ENCODE measurements at places on chromosomes 5 and 9. TPM values are rescaled to one million over a fixed set of nuclear protein-coding genes. Genes with fewer than 3 reads are reported as not detected.

Gene IFNK
- not detected for polyA plus RNA-seq

Gene CXCL14
- not detected for polyA plus RNA-seq

DNA sequence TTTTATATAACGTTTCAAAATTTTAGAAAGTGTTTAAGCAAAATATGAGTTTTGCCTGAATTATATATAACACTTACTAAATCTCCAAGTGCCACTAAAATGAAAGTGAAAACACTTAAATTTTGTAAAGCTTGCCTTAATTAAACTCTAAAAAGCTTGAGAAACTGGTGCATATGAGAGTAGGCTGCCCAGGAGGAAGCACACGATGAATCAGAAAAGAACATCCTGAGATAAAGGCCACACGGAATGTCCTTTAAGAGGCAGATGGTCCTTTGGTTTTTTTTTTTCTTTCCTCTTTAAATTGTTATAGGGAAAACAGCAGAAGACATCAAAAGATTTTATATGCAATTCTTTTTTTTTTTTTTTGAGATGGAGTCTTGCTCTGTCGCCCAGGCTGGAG is 60.3 kb downstream of the HABP4 start:
- H3K4me1 ChIP-seq: no peaks in the 10 kb centered on the region
- H3K4me3 ChIP-seq: no peak overlapping the region
- no peaks in the 10 kb centered on the region for H3K27me3 ChIP-seq
- H3K27ac ChIP-seq: no peak overlapping the region
- no peaks in the 10 kb centered on the region for H3K36me3 ChIP-seq

Gene UNC5A
- not detected for polyA plus RNA-seq

DNA sequence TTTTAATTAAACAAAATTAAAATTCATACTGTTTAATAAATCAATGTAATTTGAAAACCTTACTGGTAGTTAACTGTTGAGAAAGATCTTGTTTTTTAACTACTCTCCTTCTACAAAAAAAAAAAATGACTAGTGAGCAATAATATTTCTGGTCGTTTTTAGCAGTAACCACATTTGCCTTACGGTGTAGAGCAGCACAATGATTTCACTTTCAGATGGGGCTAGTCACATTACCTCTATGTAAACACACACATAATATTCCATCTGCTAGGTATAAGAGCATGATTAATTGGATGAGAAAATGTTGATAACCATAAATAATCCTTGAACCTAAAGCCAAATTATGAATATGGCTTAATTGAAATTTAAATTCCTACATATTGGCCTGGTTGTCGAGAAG is 198.1 kb downstream of the CHSY3 start:
- H3K36me3 ChIP-seq: no peaks in the 10 kb centered on the region
- no peak overlapping the region for H3K4me3 ChIP-seq
- no peak overlapping the region for H3K27ac ChIP-seq
- no peaks in the 10 kb centered on the region for H3K4me1 ChIP-seq

- no peaks in the 10 kb centered on the region for H3K36me3 ChIP-seq
- no peaks in the 10 kb centered on the region for H3K27me3 ChIP-seq
- DNase-seq: peak; percentile 50
- peak overlapping the region; percentile 96 for H3K4me3 ChIP-seq
- H3K4me1 ChIP-seq: peaks cover 37% of the 10 kb centered on the region
These were observed 560 bp downstream of the DOCK2 start for GRCh38 chr5:169637549-169638121.

- H3K27ac ChIP-seq: no peak overlapping the region
- no peaks in the 10 kb centered on the region for H3K36me3 ChIP-seq
- H3K4me3 ChIP-seq: peak overlapping the region; percentile 28
- peaks cover 53% of the 10 kb centered on the region for H3K4me1 ChIP-seq
- no peak for DNase-seq
These were observed 7.0 kb downstream of the PAX5 start for GRCh38 chr9:37026931-37027581.

Gene FAM200C
- 0.12 TPM for polyA plus RNA-seq

DNA sequence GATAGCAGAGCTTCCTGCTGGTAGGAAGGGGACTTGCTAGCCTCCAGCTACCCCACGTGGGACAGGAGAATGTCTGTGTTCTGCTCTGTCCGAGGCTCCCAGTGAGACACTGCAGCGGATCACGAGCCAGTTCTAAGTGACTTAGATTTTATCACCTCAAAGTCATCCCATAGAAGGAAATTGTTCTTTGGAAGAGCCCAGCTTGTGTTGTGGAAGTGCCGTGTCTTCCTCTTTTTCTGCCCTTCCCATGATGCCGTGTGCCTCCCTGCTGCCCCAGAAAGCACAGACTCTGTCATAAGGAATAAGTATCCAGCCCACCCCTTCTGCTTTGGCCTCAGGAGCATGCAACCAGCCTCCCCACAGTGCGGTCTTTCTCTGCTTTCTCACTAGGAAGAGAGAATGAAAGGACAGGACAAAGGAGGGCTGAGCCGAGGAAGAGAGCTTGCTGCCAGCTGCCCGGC is 35.6 kb downstream of the RUFY1 start:
- no peak overlapping the region for H3K27ac ChIP-seq
- no peak overlapping the region for H3K4me3 ChIP-seq
- no peaks in the 10 kb centered on the region for H3K27me3 ChIP-seq
- H3K36me3 ChIP-seq: peaks cover 4% of the 10 kb centered on the region
- no peaks in the 10 kb centered on the region for H3K4me1 ChIP-seq

- no peaks in the 10 kb centered on the region for H3K36me3 ChIP-seq
- H3K4me1 ChIP-seq: no peaks in the 10 kb centered on the region
- DNase-seq: no peak
- no peak overlapping the region for H3K27ac ChIP-seq
- H3K27me3 ChIP-seq: no peaks in the 10 kb centered on the region
These were observed 634.0 kb downstream of the IRX1 start for GRCh38 chr5:4229414-4230292.

DNA sequence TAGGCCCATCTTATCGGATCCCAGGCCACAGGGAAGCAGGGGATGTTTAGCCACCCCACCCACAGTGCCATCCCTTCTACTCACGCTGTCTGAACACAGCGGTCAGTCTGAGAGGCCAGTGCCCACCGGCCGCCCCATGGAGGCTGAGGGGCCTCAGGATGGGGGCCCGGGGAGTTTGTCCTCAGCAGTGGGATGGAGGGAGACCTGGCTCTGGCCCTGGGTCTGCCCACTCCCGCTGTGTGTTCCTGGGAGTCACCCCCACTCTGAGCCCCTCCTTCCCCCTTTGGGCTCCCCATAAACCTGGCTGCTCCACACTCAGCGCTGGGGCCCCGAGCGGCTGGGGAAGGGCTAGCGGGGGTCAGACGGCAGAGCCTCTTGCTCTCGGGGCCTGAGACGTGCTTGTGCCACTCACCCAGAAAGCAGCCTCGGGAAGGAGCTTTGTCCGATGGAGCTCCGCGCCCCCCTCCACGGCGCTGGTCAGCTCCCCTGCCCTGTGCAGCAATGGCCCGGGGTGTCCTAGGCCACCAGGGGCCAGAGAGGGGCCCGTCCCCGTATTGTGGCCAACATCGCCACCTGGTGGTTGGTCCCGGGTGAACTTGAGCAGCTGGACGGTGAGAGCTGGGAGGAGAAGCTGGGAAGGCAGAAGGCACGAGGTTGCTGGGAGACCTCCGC is 10.9 kb upstream of the LAMC3 start:
- no peak overlapping the region for H3K27ac ChIP-seq
- no peaks in the 10 kb centered on the region for H3K36me3 ChIP-seq
- no peaks in the 10 kb centered on the region for H3K4me1 ChIP-seq
- H3K4me3 ChIP-seq: no peak overlapping the region

GRCh38 chr5:607541-608428 is 4.4 kb upstream of the CEP72 start:
- H3K4me3 ChIP-seq: no peak overlapping the region
- H3K27me3 ChIP-seq: no peaks in the 10 kb centered on the region
- DNase-seq: peak; percentile 42
- no peaks in the 10 kb centered on the region for H3K36me3 ChIP-seq
- H3K27ac ChIP-seq: no peak overlapping the region

DNA sequence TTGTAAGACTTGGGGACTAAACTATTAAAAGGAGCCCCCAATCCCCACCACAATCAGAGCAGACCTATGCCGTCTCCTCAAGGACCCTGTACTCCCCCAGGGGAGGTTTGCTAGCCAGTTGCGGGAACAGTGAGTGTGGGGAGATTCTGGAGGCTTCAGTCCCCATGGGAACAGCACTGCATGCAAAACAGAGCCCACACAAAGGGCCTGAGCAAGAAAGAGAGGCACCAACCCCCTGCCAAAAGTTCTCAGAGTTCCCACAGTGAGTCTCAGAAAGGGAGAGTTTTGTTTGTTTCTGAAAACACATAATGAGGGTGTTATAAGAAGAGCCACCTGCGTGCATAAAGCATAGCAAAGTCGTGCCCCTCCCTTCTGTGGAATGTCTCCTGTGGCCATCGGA is 56.6 kb downstream of the CFAP90 start:
- no peak overlapping the region for H3K27ac ChIP-seq
- H3K27me3 ChIP-seq: no peaks in the 10 kb centered on the region
- no peaks in the 10 kb centered on the region for H3K36me3 ChIP-seq
- no peaks in the 10 kb centered on the region for H3K4me1 ChIP-seq
- DNase-seq: no peak
- no peak overlapping the region for H3K4me3 ChIP-seq

DNA sequence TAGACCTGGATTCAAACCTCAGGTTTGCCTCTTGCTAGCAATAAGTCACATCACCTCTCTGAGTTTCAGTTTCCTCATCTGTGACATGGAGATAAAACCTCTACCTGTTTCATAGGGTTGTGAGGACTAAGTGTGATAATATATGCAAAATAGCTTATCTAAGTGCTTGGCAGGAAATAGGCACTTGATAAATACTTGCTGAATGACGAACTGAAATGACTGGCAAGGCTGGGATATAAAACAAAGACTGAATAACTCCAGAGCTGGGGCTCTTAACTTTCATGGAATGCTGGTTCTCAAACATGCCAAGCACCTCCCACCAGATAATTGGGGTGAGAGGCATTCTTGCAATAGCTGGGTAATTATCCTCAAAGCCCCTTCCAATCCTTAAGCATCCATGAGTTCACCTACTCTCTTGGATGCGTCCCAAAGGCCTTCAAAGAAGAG is 87.6 kb downstream of the ADRB2 start:
- H3K4me1 ChIP-seq: no peaks in the 10 kb centered on the region
- H3K27ac ChIP-seq: no peak overlapping the region
- no peaks in the 10 kb centered on the region for H3K36me3 ChIP-seq
- DNase-seq: no peak

- DNase-seq: no peak
- no peak overlapping the region for H3K27ac ChIP-seq
- no peaks in the 10 kb centered on the region for H3K4me1 ChIP-seq
- no peak overlapping the region for H3K4me3 ChIP-seq
- H3K36me3 ChIP-seq: no peaks in the 10 kb centered on the region
These were observed 105.4 kb downstream of the DAPK1 start for GRCh38 chr9:87602933-87603643.

DNA sequence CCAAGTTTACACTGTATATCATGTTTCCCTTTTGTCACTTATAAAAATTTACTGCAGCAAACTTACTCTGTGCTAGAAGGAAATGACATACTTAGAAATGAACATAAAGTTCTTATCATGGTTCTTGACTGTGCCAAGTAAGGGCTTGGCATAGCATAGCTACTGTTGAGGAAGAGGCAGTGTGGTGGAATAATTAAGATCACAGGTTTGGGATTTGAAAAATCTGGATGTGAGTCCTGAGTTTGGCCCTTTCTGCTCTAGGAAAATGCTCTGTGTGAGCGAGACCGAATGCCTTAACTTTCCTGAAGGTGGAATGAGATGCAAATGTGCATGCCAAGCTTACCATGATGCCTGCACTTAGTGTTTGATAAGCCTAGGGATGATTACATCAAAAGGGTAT is 99.5 kb downstream of the INSYN2B start:
- no peak overlapping the region for H3K4me3 ChIP-seq
- DNase-seq: no peak
- H3K27ac ChIP-seq: no peak overlapping the region
- H3K36me3 ChIP-seq: no peaks in the 10 kb centered on the region

Gene CTSL
- polyA plus RNA-seq: 0.82 TPM

GRCh38 chr5:22699319-22699718 is 153.8 kb downstream of the CDH12 start:
- no peak for DNase-seq
- H3K27ac ChIP-seq: no peak overlapping the region
- no peaks in the 10 kb centered on the region for H3K27me3 ChIP-seq
- H3K4me1 ChIP-seq: no peaks in the 10 kb centered on the region
- no peak overlapping the region for H3K4me3 ChIP-seq

DNA sequence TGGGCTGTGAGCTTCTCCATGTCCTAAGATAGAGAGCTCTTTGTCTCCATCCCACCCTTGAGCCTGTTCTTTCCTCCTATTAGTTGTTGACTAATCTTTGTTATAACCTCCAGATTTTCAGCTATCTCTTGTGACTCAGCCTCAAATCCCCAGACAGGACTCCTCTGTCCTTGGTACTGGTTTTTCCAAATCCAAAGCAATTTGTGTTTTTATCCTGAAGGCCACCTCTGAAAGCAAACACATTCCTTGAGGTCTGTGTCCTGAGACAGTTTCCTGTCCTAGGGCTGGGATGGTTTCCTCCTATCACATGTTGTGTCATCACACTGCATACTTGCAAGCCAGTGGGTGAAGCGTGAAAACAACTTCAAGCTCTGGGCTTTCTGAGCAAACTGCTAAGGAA is 8.5 kb downstream of the TNC start:
- no peaks in the 10 kb centered on the region for H3K4me1 ChIP-seq
- no peaks in the 10 kb centered on the region for H3K27me3 ChIP-seq
- no peak for DNase-seq
- H3K27ac ChIP-seq: no peak overlapping the region
- no peaks in the 10 kb centered on the region for H3K36me3 ChIP-seq

DNA sequence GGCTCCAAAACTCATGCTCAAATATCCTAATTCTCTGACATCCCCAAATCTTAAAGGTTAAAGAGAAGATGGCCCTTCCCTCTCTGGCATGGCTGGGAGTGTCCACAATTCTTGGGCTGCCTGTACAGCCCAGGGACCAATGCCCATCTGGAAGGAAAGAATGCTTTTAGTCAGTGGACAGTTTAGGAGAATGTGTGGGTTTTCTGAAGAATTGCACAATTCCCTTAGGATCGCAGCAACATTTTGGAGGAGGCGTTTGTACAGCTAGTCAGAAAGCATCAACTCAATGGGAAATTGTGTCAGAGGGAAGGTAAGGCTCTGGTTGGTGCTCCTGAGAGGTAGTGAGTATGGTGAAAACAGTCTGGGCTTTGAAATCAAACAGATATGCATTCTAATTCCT is 15.0 kb downstream of the FAM193B start:
- no peak for DNase-seq
- H3K27ac ChIP-seq: no peak overlapping the region
- no peaks in the 10 kb centered on the region for H3K4me1 ChIP-seq
- H3K27me3 ChIP-seq: no peaks in the 10 kb centered on the region
- H3K4me3 ChIP-seq: no peak overlapping the region

DNA sequence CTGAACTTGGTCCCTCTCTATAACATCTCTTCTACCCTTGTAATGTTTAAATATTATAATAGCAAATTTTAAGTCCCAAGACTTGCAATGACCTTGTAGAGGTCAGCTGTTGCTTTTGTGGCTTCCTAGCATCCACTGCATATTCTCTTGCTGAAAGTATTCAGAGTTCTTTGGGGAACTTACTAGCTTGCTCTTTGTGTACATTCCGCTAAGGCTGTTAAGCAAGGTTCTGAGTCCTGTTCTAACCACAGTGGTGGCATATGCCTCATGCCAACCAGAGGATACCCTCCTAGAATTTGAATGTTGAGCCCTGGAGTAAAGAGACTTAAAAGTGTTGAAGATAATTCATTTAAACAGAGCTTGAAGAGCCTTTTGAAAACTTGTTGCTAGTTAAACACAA is 570.9 kb downstream of the TLE1 start:
- no peaks in the 10 kb centered on the region for H3K36me3 ChIP-seq
- H3K4me1 ChIP-seq: no peaks in the 10 kb centered on the region
- no peak overlapping the region for H3K27ac ChIP-seq
- DNase-seq: no peak

GRCh38 chr5:67249590-67249895 is 52.9 kb upstream of the CD180 start:
- no peak overlapping the region for H3K4me3 ChIP-seq
- no peak for DNase-seq
- no peak overlapping the region for H3K27ac ChIP-seq
- peaks cover 14% of the 10 kb centered on the region for H3K4me1 ChIP-seq
- H3K27me3 ChIP-seq: no peaks in the 10 kb centered on the region
- H3K36me3 ChIP-seq: no peaks in the 10 kb centered on the region

All from CD8-positive, alpha-beta memory T cell (primary cell).